ENCODE measurements at places on chromosomes 6 and 20. TPM values are rescaled to one million over a fixed set of nuclear protein-coding genes. Genes with fewer than 3 reads are reported as not detected.

Gene GRM1
- total RNA-seq: under 0.01 TPM

Gene KCNK5
- 0.37 TPM for total RNA-seq

Gene SIRPD
- not detected for total RNA-seq

Gene TRIM31
- not detected for total RNA-seq

Gene PTCHD4
- total RNA-seq: 5.5 TPM

Gene GTSF1L
- total RNA-seq: not detected

Gene TOX2
- 2.0 TPM for total RNA-seq

Gene TBPL1
- 19.2 TPM for total RNA-seq

Gene SOBP
- 8.8 TPM for total RNA-seq

Gene CMTR1
- total RNA-seq: 32.0 TPM

Gene PEX6
- 24.3 TPM for total RNA-seq

Gene FOXA2
- not detected for total RNA-seq

Gene OLIG3
- total RNA-seq: not detected

Gene FUCA2
- 59.0 TPM for total RNA-seq

Gene SH3BGRL2
- total RNA-seq: 1.6 TPM

Gene MRPL2
- total RNA-seq: 30.9 TPM

Gene PANK2
- total RNA-seq: 38.6 TPM

Gene THBS2
- 279 TPM for total RNA-seq

Gene CD109
- 79.4 TPM for total RNA-seq

Gene KHDC1
- total RNA-seq: 2.6 TPM

Gene LAMA4
- total RNA-seq: 511 TPM

Gene THEMIS
- not detected for total RNA-seq

Gene ZBP1
- total RNA-seq: not detected

Gene BEND6
- 9.6 TPM for total RNA-seq

Gene CST4
- not detected for total RNA-seq

Gene MYLK4
- total RNA-seq: 0.73 TPM

Gene ANGPT4
- total RNA-seq: not detected

Gene KIF25
- not detected for total RNA-seq

Gene MYL9
- 23.1 TPM for total RNA-seq

Gene ZNF292
- total RNA-seq: 20.9 TPM

Gene PLCB1
- 20.9 TPM for total RNA-seq

Gene COL21A1
- 5.3 TPM for total RNA-seq

Gene HLA-DRB1
- total RNA-seq: under 0.01 TPM

Gene ATAT1
- total RNA-seq: 4.1 TPM

Gene SLC22A3
- 0.59 TPM for total RNA-seq

Gene CLPSL2
- not detected for total RNA-seq

Gene DOP1A
- 20.6 TPM for total RNA-seq

Gene HLA-DOB
- 0.37 TPM for total RNA-seq

Gene PRKN
- 2.0 TPM for total RNA-seq

Gene KIAA0408
- 0.39 TPM for total RNA-seq

Gene RSPH4A
- total RNA-seq: under 0.01 TPM

Gene CFAP206
- 0.37 TPM for total RNA-seq

Gene RIN2
- total RNA-seq: 30.1 TPM

Gene DEFB124
- total RNA-seq: not detected

Gene CASS4
- total RNA-seq: 0.20 TPM

Gene DYNLT1
- 50.0 TPM for total RNA-seq

Gene FAM83D
- 28.7 TPM for total RNA-seq

Gene OR2J3
- total RNA-seq: not detected

Gene HTR1E
- total RNA-seq: not detected

Gene TRMT11
- total RNA-seq: 21.7 TPM
